ENCODE measurements at places on chromosomes 1 and 21.

GRCh38 chr1:91603409-91603808 is 102.8 kb downstream of the CDC7 start:
- DNase-seq, result no peak
- H3K4me1 ChIP-seq, result no peaks in the 10 kb centered on the region
- no peak overlapping the region for H3K27ac ChIP-seq
- H3K36me3 ChIP-seq, result no peaks in the 10 kb centered on the region

GRCh38 chr1:57248830-57249229 is 175.0 kb downstream of the DAB1 start:
- no peak for DNase-seq
- H3K36me3 ChIP-seq, result no peaks in the 10 kb centered on the region
- no peak overlapping the region for H3K27ac ChIP-seq
- H3K4me3 ChIP-seq, result no peak overlapping the region
- H3K4me1 ChIP-seq, result no peaks in the 10 kb centered on the region

- no peaks in the 10 kb centered on the region for H3K36me3 ChIP-seq
- H3K27me3 ChIP-seq, result peaks cover 47% of the 10 kb centered on the region
Measured at GRCh38 chr1:154328318-154329151, 3.2 kb downstream of the ATP8B2 start.

GRCh38 chr1:167185974-167186657 is 34.6 kb upstream of the POU2F1 start:
- no peak overlapping the region for H3K4me3 ChIP-seq
- H3K27me3 ChIP-seq, result no peaks in the 10 kb centered on the region
- no peak for DNase-seq

- H3K27me3 ChIP-seq, result no peaks in the 10 kb centered on the region
- no peak overlapping the region for H3K4me3 ChIP-seq
- no peak for DNase-seq
- no peaks in the 10 kb centered on the region for H3K36me3 ChIP-seq
- no peaks in the 10 kb centered on the region for H3K4me1 ChIP-seq
Measured at GRCh38 chr1:215905493-215906115, 338.5 kb downstream of the KCTD3 start.

DNA sequence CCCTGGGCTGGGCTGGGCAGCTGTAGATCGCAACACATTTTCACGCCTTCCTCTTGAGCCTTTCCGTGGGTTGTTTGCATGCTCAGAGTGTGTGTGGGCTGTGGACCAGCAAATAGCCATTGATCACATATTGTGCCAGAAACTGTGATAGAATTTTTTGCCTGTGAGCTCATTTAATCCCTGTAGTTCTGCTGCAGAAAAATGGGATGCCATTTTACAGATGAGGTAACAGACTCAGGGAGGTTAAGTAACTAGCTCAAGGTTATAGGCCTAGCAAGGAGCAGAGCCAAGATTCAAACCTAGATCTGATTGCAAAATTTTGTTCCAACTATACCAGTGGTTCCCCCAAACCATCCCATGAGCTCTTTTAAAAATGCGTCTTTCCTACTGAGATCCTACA is 10.5 kb downstream of the SPATA46 start:
- no peaks in the 10 kb centered on the region for H3K36me3 ChIP-seq
- H3K4me1 ChIP-seq, result no peaks in the 10 kb centered on the region
- DNase-seq, result no peak
- no peak overlapping the region for H3K4me3 ChIP-seq

DNA sequence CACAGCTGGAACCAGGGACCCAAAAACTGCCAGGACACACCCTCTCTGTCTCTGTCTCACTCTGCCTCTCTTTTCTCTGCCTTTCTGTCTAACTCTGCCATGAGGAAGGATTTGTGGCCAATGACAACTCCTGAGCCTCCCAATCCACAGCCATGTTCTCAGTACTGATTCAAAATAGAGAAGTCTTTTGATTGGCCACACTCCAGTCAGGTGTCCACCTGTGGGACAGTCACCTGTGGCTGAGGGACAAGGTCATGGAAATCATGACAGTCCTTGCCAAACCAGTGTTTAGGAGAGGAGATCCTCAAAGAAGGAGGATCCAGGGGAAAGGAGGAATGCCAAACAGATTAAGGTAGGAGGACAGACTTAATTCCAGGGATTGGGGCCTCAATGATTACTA is 15.8 kb downstream of the TINAGL1 start:
- no peak overlapping the region for H3K4me3 ChIP-seq
- H3K27ac ChIP-seq, result no peak overlapping the region
- no peaks in the 10 kb centered on the region for H3K27me3 ChIP-seq
- no peaks in the 10 kb centered on the region for H3K36me3 ChIP-seq
- no peak for DNase-seq

DNA sequence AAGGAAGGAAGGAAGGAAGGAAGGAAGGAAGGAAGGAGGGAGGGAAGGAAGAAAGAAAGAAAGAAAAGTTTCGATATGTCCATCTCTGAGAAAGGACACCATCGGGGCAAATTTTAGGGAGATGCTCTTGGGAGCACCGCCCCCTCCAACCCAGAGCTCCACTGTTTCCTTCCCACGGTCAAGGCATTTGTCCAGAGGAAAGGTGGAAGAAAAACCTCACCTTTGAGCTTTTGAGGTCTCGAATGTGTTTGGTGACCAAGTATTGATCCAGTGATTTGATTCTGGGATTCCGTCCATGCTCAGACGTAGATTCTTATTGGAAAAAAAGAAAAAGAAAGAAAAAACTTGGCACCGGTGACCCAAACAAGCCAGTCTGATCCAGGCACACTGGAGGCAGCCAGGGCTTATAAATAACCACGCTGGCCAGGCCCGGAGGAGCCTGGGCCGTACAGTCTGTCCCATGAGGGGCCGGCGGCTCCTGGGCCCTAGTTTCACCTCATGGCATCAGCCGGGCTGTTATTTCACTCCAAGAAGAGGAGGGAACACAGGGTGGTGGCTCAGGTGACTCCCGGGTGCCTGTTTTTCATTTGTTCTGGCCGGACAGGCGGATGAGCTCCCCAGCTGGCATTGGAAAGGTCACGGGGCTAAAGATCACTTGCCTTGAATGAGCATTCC is 36.1 kb upstream of the SLC25A33 start:
- DNase-seq, result peak; percentile 54
- peak overlapping the region; percentile 49 for H3K4me3 ChIP-seq
- H3K36me3 ChIP-seq, result no peaks in the 10 kb centered on the region

DNA sequence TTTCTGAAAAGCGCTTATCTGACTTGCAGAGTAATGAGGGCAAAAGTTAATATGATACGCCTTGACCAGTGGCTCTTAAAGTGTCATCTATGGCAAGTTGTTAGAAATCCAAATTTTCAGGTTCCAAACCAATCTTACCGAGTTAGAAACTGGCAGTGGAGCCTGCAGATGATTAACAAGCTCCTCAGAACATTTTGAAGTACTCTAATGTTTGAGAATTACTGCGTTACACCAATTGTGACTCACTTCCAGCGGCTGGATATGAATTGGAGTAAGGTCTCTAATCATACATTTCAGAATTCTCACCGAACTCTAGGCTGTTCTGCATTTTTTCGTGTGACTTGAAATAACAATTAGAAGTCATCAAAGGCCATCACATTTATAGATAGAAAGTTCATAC is 73.5 kb upstream of the TMPRSS15 start:
- no peak overlapping the region for H3K27ac ChIP-seq
- no peaks in the 10 kb centered on the region for H3K36me3 ChIP-seq
- no peak overlapping the region for H3K4me3 ChIP-seq
- no peak for DNase-seq

- peaks cover 96% of the 10 kb centered on the region for H3K36me3 ChIP-seq
- H3K4me1 ChIP-seq, result peaks cover 15% of the 10 kb centered on the region
- H3K27ac ChIP-seq, result peak overlapping the region; percentile 1
- H3K4me3 ChIP-seq, result no peak overlapping the region
Measured at GRCh38 chr1:202568410-202568809, 141.8 kb downstream of the SYT2 start.

DNA sequence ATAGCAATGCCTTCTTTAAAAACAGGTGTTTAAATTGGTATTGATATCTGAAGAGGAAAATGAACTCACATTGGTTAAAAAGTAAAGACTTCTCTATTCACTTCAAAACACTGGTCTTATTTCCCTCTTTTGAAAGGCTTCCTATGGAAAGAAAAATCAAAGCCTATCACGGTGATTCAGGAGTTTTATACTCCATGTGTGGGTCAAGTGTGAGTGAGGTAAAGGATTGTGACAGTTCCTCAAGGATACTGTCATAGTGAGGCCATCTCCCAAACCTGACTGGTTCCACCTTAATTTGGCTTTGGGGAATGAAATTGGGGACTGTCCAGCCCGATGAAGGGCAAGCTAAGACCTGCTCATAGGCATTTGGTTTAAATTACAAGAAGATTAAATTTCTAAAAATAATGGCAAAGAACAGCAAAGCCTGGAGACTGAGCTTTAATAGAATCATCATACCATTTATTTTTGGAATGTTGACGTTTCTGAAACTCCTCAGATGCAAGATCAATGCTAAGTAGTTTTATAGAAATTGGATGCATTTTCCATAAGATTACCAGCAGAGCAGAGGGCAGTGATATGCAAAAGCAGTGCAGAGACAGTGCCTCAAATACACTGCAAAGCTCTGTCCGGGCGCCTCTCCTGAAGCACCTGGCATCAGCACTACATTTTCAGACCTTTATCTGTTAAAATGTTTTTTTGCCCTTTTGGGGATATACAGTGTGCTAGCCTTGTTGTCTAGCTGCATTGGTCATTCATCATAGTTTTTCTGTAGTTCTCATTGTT is 302.1 kb upstream of the SGIP1 start:
- H3K4me1 ChIP-seq, result no peaks in the 10 kb centered on the region
- no peak overlapping the region for H3K4me3 ChIP-seq
- DNase-seq, result no peak
- no peaks in the 10 kb centered on the region for H3K36me3 ChIP-seq

DNA sequence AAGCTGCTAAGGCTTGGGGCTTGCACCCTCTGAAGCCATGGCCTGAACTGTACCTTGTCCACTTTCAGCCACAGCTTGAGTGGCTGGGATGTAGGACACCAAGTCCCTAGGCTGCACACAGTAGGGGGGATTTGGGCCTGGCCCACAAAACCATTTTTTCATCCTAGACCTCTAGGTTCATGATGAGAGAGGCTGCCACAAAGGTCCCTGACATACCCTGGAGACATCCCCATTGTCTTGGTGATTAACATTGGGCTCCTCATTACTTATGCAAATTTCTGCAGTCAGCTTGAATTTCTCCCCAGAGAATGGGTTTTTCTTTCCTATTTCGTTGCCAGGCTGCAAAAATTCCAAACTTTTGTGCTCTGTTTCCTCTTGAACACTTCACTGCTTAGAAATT is 26.3 kb upstream of the CHODL start:
- H3K4me3 ChIP-seq, result no peak overlapping the region
- no peak overlapping the region for H3K27ac ChIP-seq
- no peaks in the 10 kb centered on the region for H3K27me3 ChIP-seq
- H3K36me3 ChIP-seq, result no peaks in the 10 kb centered on the region
- no peaks in the 10 kb centered on the region for H3K4me1 ChIP-seq

GRCh38 chr1:168271636-168272035 is 9.0 kb upstream of the TBX19 start:
- H3K27me3 ChIP-seq, result no peaks in the 10 kb centered on the region
- H3K4me1 ChIP-seq, result no peaks in the 10 kb centered on the region
- no peak for DNase-seq

DNA sequence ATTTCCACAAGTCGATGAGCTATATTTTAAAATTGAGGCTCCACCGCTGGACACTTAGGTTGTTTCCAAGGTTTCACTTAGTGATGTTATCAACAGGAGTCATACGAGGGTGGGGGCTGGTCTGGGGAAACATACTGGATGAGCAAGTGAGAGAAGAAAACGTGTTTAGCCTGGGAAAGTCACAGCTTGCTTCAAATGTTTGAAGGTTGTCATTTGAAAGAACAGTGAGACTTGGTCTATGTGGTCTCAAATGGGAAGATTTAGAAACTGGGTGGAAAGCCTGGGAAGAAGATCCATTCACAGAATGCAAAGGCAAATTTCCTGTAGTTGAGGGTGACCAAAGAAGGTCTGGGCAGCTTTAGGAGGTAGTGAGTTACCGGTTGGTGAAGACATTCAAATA is 9.9 kb upstream of the DYRK1A start:
- H3K4me1 ChIP-seq, result no peaks in the 10 kb centered on the region
- H3K4me3 ChIP-seq, result no peak overlapping the region
- no peak overlapping the region for H3K27ac ChIP-seq

DNA sequence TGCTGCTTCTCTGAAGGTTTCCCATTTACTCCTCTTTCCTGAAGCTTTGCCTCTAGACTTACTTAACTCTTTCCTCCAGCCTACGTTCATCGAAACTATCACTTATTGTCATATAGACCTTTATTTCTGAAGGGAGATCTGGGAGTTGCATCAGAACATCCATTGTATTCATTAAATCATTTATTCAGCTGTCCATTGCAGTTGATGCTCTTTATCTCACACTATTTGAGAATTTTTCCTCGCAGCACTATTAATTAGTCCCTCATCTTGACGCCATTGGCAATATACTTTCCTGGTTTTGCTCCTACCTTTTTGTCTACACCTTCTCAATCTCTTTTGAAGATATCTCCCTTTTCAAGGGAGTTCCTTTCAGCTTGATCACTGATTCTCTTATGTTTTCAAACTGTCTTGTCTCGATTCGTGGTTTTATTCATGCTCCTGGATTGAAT is 757 bp upstream of the LRIF1 start:
- H3K4me3 ChIP-seq, result peak overlapping the region; percentile 83
- H3K4me1 ChIP-seq, result peaks cover 23% of the 10 kb centered on the region
- peaks cover 32% of the 10 kb centered on the region for H3K27me3 ChIP-seq
- H3K36me3 ChIP-seq, result no peaks in the 10 kb centered on the region
- H3K27ac ChIP-seq, result peak overlapping the region; percentile 93

DNA sequence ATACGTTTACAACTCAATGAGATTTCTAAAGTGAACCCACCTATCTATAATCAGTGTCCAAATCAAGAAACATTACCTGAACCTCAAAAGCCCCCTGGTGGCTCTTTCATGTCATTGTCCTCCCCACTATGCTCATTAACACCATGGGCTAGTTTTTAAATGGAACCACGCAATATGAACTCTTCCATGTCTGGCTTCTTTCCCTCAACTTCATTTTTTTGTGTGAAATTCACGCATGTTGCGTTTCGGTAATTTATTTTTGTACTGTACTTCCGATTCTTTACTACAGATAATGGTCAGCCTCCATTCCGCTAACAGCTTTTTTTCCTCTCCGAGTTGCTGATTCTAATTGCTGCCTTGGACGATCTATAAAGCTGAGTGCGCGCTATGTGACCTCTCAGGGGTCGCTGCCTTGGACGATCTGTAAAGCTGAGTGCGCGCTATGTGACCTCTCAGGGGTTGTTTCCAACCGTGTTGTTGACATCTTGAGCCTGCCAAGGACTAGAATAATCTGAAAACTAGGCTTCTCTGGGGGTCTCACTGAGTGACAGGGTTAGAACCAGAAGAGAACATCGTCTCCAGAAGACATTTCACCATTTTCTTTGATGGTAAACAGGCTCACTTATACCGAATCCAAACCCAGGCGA is 1.1 kb upstream of the CACYBP start:
- no peak for DNase-seq
- H3K4me3 ChIP-seq, result peak overlapping the region; percentile 89
- H3K4me1 ChIP-seq, result peaks cover 26% of the 10 kb centered on the region

- H3K4me1 ChIP-seq, result no peaks in the 10 kb centered on the region
- H3K4me3 ChIP-seq, result no peak overlapping the region
- DNase-seq, result no peak
- H3K36me3 ChIP-seq, result no peaks in the 10 kb centered on the region
Measured at GRCh38 chr1:3052501-3052900, 16.5 kb upstream of the PRDM16 start.

- peaks cover 21% of the 10 kb centered on the region for H3K4me1 ChIP-seq
- peak overlapping the region; percentile 46 for H3K27ac ChIP-seq
- no peak for DNase-seq
- H3K27me3 ChIP-seq, result peaks cover 1% of the 10 kb centered on the region
Measured at GRCh38 chr1:201448990-201449389, 20.0 kb downstream of the PHLDA3 start.

GRCh38 chr21:23585419-23585818 is 2021.9 kb downstream of the MRPL39 start:
- H3K27ac ChIP-seq, result no peak overlapping the region
- DNase-seq, result no peak
- H3K36me3 ChIP-seq, result no peaks in the 10 kb centered on the region
- H3K4me3 ChIP-seq, result no peak overlapping the region
- H3K27me3 ChIP-seq, result no peaks in the 10 kb centered on the region
- H3K4me1 ChIP-seq, result no peaks in the 10 kb centered on the region
